ENCODE measurements at places on chromosomes 7 and 10.

- DNase-seq = no peak
Measured at GRCh38 chr10:24622781-24623301, 100.8 kb downstream of the ARHGAP21 start.

DNA sequence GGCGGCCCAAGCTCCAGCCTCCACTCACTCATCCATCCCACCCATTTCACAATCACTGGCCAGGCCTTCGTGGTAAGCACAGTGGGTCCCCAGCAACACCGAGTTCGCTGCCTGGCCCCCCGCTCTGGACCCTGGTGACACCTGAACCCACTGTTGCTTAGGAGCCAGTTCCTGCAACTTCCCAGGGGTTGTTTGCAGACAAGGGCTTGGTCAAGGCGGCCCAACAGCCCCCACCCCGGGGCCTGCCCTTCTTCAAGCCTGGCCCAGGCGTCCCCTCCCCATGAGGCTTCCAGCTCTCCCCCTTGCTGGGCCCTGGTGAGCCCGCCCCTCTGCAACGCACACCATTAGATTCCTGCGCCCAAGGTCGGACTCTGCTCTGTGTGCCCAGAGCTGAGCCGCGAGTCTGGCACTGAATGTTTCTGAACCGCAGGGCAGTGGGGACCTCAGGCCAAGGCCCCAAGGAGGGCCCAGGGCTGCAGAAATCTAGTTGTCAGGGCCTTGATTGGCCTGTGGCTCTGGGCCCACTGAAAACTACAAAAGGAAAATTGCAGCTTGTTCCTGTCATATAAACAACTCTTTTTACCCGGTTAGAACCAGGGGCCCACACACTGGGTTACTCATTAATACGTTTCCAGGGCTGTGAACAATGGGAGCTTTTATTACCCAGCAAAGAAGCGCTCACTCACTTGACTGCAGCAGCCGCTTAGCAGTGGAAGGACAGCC, 2.1 kb upstream of the COX19 start:
- DNase-seq = no peak

DNA sequence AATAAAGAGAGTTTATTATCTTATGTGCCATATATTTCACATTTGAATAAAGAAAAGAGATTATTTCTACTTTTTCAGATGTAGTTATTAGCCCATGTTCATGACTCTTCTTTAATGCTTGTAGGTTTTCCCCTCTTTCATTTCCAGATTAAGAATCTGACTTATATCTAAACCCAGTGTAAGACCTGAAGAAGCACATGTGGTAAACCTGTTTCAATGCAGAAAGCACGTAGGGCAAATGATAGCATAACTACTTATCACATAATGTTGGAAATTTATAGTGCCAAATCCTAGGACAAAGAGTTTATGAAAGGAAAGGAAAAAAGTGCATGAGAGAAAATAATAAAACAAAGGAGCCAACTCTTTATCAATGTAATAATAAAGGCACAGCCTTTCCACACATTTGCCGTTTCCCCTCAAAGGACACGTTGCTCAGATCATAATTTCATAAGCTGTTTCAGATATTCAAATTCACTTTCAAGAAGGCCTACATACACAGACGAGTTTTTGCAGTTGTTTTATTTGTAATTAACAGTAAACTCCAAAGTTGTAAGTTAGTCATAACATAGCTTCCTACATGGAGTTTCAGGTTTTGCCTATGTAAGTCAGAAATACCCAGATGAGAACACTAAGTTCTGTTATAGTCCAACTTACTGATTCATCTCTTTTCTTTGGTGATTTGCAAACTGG, 88.8 kb upstream of the MDFIC start:
- no peak for DNase-seq

DNA sequence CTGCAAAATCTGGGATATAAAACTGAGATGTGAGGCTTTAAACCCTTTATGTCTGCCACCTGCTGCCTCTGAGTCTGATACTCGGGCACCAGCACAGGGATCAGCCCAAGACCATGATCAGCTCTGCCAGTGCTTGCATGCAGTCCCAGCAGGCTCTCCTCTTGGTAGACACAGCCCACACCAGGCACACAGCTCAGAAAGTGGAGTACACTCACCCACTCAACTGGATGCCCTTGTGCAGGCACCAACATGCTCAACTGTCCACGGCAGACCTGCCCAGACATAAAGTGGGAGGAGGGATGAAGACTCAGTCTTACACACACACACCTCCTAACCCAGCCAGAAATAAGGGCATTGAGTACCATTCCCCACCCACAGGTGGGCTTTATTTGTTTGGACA, 18.2 kb upstream of the MYH16 start:
- no peak for DNase-seq

- no peak for DNase-seq
Measured at GRCh38 chr7:120201290-120201689, 71.7 kb upstream of the KCND2 start.

- no peak for DNase-seq
Measured at GRCh38 chr10:75827587-75828021, 396.2 kb downstream of the LRMDA start.

GRCh38 chr7:1705856-1706255, 35.8 kb downstream of the ELFN1 start:
- no peak for DNase-seq

DNA sequence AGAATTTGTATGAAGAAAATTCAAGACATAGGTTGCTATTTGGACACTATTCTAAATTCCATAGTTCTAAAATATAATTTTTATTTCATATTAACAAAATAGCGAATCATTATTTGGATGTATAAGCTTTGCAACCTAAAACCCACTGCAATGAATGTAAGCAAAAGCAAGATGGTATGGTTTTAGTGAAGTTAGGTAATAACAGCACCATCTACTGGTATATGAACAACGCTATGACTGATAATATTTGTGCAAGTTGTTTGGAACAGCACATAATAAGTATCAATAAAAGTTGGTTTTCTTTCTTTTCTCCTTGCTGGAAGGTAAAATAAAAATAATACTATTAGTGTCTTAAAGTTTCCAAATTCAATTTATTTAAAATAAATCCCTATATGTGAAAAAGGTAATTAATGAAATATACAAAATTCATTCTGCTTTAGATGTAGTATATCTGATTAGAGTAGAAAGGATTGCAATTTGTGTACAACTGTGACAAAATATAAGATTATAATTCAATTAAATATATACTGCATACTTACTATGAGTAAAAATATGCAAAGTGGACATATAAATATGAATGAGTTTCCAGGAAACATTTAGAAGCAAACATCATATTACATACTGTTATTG, 79.0 kb upstream of the LSM8 start:
- no peak for DNase-seq

DNA sequence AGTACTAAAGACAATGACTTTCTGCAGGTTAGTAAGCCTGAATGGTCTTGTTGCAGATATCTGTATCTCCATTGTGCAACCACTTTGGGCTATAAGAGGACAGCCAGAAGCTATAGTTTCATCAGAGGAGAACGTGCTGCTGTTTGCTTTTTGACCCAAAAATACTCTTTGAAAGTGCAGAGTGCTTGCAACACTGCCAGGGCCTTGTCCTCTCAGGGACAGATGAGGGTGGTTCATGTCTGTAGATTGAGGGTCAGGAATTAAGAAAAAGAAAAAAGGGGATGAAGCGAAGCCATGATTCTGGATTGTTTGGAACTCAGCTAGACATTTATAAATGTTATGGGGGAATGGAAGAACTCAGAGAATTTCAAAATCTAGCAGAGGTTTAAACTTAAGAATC, 212.5 kb downstream of the SEC23IP start:
- no peak for DNase-seq

- no peak for DNase-seq
Measured at GRCh38 chr7:101576998-101577397, 52.1 kb downstream of the MYL10 start.

DNA sequence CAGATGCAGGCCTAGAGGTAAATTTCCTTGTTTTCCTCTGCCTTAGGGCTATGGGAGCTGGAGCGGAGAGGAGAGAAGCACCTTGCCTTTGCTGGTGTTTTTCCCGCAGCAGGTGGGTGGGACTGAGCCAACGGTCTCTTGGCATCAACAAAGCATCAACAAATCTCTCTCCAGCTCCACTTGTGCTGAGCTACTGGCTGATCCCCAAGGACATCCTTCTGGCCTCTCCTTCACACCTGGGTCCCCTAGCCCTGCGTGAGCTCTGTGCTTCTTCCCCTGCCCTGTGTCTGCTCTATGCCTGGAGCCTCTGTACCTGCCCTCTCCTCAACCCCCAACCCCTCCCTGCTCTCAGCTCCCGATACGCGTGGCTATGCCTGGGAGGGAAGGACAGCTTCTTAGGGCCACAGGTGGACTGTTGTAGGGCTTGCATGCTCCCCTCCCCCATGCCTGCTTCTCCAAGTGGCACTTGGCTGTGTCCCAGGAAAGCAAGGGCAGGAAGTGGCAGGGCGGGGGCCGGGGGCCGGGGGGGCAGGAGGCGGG, 3.2 kb upstream of the CLDN4 start:
- no peak for DNase-seq

DNA sequence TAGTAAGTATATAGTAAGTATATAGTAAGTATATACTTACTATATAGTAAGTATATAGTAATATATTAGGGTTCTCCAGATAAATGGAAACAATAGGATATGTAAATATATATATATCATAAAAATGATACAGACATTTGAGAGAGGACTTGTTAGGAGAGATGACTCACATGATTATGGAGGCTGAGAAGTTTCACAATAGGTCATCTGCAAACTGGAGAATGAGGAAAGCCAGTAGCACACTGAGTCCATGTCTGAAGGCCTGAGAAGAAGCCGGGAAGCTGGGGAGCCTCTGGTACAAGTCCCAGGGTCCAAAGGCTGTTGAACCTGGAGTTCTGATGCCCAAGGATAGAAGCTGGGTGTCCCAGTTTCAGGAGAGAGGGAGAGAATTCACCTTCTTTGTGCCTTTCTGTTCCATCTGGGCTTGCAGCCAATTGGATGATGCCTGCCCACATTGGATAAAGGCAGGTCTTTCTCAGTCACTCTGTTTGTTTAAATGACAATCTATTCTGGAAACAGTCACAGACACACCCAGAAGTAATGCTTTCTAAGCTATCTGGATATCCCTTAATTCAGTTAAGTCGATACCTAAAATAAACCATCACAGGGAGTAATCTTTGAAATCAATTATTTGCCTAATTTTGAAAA, 205.5 kb upstream of the CDC14C start:
- no peak for DNase-seq

- no peak for DNase-seq
Measured at GRCh38 chr7:77327067-77327931, 88.8 kb downstream of the GSAP start.

DNA sequence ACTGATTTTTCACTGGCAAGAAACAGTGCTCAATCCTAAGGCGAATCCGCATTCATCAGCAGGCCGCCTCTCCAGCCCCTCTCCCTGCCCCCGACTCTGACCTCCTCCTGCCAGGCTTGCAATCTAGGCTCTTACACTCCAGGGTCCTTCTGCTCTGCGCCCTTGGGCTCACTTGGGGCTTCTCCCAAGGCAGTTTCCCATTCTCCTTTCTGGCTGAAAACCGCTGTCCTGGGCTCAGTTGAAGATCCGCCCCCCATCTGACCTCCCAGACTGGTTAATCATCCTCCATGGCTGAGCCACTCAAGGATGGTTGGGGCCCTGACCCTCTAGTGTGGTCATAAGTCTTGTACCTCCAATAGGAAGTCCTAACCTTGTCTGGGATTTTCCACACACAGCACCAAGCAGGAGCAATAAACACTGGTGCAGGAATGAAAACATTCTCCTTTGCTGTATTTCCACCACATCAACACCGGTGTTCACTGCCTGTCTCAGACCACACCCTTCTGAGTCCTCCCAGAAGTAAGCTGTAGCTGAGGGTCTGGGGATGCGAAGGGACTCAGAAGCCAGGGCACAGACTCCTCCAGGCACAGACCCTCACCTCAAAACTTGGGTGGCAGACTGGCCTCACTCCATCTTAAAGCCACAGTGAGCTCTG, 42.4 kb downstream of the TNS3 start:
- no peak for DNase-seq

- no peak for DNase-seq
Measured at GRCh38 chr10:76045174-76045573, 613.8 kb downstream of the LRMDA start.

- DNase-seq = no peak
Measured at GRCh38 chr10:954396-954795, 22.9 kb upstream of the LARP4B start.

DNA sequence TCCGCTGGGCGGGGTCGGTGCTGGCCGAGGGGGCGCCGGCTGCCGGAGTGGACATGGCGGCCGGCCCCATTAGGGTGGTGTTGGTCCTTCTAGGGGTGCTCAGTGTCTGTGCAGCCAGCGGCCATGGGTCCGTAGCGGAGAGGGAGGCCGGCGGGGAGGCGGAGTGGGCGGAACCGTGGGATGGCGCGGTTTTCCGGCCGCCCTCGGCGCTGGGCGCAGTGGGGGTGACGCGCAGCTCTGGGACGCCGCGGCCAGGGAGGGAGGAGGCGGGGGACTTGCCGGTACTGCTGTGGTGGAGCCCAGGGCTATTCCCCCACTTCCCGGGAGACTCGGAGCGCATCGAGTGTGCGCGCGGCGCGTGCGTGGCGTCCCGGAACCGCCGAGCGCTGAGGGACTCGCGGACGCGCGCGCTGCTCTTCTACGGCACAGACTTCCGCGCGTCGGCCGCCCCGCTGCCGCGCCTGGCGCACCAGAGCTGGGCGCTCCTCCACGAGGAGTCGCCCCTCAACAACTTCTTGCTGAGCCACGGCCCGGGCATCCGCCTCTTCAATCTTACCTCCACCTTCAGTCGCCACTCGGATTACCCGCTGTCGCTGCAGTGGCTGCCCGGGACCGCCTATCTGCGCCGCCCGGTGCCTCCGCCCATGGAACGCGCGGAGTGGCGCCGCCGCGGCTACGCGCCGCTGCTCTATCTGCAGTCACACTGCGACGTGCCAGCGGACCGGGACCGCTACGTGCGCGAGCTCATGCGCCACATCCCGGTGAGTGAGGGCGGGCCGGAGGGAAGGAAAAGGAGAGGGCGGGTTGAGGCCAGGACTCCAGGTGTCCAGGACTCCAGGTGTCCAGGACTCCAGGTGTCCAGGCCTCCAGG, 9.3 kb upstream of the CHCHD1 start:
- DNase-seq = peak; percentile 55

DNA sequence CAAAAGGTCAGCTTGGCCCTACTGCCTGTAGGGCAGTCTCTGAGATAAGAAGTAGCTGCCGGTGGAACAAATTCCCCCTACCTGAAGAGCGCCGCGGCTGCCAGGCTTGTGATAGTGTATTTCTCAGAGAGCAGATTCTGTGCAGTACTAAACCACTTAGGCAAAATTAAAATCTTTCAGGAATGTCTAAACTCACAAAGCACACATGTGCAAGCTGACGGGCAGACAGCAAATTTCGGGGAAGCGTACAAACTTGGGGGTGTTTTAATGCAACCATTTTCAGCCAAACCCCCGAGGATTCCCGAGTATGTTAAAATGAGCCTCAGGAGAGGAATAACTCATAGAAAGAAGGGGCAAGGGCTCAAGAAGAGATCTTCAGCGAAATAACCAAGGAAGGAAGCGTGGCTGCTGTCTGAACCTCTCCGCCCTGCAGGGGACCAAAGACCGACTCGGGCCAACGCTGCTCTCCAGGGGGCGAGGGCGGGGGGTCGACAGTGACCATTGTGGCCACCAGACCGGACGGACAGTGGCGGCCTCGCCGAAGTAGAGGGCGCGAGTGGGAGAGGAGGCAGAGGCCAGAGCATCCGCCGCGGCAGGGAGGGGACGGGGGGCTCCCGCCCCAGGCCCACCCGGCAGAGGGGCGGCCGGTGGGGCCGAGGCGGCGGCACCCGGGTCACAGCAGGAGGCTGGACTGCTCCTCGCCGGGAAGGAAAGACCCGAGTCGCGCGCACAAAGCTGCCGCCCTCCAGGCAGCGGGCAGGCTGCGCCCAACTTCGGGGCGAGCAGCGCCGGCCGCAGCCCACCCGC, 819 bp downstream of the HYCC1 start:
- DNase-seq = no peak

All from stimulated activated CD8-positive, alpha-beta memory T cell treated with anti-CD3 and anti-CD28 coated beads, Interleukin-7, amount 100 ng/mL, for 1 hour (primary cell).